HT-29 (cell line): ENCODE measurements at places on chromosomes 12 and 14.

DNA sequence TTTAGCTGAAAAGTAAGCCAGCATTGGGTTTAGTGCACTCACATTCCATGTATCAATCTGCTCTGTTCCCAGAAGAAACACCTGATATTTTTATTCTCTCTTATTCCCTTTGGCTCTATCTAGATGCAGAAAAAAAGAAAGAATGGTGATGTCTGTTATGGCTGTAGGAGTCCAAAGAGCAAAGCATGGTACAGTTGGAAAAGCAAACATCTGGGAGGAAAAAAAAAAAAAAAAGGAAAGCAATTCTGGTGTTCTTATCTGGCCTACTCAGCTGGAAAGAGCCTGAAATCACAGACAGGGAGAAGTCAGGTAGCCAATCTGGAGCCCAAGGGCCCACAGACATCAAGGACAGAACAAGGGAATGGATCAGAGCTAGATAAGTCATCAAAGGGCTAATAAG is 293.9 kb downstream of the DUSP6 start:
- no peak for DNase-seq

- no peak for DNase-seq
Observed at GRCh38 chr12:103731539-103731938, 109.5 kb downstream of the NT5DC3 start.

GRCh38 chr14:75523771-75524171 is 1.5 kb downstream of the BATF start:
- DNase-seq, result no peak

- peak; percentile 28 for DNase-seq
Observed at GRCh38 chr14:39265033-39265432, 31.3 kb downstream of the MIA2 start.

GRCh38 chr12:109875572-109876131 is 4.7 kb downstream of the GLTP start:
- peak; percentile 68 for DNase-seq
